Karpas-422 (cell line): ENCODE measurements at places on chromosomes 5 and 9.

- no peak for DNase-seq
Measured at GRCh38 chr5:160641405-160641804, 210.6 kb downstream of the ATP10B start.

DNA sequence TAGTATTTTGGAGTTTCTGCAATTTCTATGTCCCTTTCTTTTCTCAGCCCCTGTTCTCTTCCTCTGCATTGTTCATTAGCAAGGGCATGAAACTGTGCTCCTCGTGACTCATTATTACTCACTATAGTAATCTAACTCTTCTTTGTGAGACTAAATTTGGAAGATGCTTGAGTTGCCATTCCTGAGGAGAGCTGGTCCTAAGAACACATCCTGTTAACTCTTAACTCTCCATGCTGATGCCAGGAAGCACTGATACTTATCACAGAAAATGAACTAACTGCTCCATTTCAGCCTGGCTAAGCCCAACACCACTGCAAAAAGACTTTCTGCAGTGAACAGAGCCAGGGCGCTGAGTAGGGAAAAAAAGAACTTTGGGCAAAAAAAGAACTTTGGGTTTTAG, 10.6 kb upstream of the CSNK1A1 start:
- no peak for DNase-seq

- DNase-seq: no peak
Measured at GRCh38 chr5:135246923-135247795, 151.9 kb downstream of the MACROH2A1 start.

GRCh38 chr9:108478431-108479332, 377.1 kb downstream of the ACTL7B start:
- no peak for DNase-seq

- DNase-seq: no peak
Measured at GRCh38 chr5:15496886-15497285, 3.1 kb upstream of the FBXL7 start.

DNA sequence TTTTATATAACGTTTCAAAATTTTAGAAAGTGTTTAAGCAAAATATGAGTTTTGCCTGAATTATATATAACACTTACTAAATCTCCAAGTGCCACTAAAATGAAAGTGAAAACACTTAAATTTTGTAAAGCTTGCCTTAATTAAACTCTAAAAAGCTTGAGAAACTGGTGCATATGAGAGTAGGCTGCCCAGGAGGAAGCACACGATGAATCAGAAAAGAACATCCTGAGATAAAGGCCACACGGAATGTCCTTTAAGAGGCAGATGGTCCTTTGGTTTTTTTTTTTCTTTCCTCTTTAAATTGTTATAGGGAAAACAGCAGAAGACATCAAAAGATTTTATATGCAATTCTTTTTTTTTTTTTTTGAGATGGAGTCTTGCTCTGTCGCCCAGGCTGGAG, 60.3 kb downstream of the HABP4 start:
- no peak for DNase-seq

GRCh38 chr5:127907907-127908306, 175.7 kb upstream of the SLC12A2 start:
- peak; percentile 72 for DNase-seq

- DNase-seq: no peak
Measured at GRCh38 chr5:71943874-71944273, 163.4 kb upstream of the MAP1B start.

DNA sequence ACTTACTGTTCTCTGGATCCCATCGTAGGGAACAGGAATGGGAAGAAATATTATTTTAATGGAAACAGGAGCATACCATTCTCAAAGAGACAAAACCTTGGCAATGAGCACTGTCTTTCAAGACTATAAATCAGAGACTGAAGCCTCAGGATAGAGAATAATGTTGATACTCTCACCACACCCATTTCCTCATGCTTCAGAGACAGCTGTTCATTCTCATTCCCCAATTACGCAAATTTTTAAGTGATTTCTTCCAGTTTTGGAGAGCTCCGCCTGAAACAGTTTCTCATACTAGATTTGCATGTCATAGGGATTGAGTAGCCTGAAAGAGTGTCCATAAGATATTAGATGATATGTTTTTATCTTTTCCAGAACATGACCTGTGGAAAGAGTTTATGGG, 290.5 kb upstream of the RASA1 start:
- no peak for DNase-seq

DNA sequence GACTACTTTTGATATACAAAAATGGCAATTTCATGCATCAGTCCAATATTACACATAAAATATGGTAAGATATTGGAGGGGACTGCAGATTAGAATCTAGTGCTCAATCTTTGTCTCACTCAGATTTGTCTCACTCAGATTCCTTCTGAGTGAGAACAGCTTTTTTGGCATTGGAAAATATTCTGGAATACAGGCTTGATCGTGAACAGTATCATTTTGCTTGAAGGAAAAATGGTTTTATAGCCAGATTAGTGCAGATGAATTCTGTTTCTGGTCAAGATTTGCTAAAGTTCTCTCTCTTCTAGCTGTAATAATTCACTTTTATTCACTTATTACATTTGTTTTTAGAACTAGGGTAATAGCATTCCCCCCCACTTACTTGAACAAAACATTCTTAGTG, 51.2 kb downstream of the MAN2A1 start:
- no peak for DNase-seq

DNA sequence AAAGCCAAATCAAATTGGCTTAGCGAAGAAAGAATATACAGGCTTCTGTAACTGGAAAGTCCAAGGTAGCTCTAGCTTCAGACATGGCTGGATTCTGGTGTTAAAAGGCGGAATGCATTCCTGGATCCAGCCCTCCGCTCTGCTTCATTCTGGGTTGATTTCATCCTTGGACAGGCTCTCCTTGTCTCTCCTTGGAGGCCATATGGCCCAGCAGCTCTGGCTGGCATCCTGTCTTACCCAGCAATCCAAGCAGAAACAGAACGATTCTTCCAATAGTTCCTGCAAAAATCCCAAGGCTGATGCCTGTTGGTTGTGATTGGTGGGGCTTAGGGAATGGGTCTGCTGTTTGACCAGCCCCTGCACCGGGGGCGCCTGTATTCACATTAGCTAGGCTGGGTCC, 37.0 kb upstream of the SAP30L start:
- no peak for DNase-seq

DNA sequence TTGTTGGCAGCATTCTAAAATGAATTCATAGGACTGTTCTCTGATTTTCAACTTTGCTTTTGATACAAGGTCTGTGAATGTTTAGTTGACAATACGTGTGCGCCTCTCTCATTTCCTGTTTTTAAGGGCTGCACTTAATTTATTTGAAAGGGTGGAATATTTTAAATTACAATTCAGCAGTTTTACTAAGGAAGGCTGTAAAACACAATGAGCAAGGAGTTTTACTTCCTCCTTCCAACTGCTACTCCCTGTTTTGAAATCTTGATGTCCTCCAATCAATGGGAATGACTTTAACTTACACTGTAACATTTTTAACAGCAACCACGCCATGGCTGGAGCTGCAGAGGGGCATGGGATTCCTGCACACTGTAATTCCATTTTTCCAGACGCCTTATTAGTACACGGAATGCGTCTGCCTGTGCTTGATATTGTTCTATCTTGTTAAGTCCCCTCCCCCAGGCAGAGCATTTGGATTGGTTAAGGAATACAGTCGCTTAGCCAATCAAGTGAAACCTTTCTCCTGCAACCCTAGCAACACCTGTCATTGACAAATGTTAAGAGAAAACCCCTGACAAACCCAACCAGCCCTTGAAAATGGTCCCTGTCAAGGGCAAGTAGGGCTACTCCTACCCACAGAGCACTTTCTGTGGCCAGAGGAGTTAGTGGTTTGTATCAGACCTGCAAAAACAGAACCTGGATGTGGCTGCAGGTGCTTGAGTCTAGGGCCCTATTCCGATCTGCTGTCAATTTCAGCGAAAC, 12.5 kb upstream of the ZSWIM6 start:
- peak; percentile 76 for DNase-seq

DNA sequence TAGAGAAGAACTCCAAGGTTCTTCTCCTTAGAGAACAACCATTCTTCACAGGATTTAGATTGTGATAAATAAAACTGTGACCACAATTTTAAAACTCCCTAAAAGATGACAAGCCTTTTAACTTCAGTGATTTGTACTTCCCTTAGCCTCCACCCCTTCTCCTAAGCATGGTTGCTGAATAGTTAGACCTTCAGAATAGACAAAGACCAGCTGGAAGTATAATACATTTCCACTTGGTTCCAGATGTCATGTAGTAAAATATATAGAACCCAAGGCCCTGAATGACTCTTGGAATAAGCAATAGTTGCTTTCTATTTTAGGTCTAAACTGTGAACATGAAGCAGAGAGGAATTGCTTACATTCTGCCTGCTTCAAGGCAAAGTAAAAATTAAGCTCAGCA, 208.7 kb downstream of the ARRDC3 start:
- DNase-seq: no peak

GRCh38 chr5:76292620-76293322, 110.3 kb upstream of the IQGAP2 start:
- no peak for DNase-seq

DNA sequence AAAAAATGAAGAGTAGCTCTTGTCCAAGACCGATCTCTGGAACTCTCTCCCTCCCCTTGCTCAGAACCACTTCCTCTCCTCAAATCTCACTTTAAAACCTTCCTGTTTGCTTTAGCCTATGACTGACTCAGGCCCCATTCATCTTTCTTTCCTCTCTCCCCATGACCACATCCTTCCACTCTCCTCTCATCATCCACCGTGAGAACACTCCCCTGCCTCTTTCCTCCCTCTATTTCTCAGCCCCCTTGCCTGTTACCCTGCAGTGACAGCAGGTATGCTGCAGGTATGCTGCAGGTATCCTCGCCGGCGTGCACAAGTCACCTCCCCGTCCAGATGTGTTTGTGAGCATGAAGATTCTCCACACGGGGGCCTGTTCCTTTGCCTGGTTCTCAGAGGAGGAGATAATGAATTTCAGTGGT, 505.3 kb downstream of the CCDC171 start:
- DNase-seq: no peak

DNA sequence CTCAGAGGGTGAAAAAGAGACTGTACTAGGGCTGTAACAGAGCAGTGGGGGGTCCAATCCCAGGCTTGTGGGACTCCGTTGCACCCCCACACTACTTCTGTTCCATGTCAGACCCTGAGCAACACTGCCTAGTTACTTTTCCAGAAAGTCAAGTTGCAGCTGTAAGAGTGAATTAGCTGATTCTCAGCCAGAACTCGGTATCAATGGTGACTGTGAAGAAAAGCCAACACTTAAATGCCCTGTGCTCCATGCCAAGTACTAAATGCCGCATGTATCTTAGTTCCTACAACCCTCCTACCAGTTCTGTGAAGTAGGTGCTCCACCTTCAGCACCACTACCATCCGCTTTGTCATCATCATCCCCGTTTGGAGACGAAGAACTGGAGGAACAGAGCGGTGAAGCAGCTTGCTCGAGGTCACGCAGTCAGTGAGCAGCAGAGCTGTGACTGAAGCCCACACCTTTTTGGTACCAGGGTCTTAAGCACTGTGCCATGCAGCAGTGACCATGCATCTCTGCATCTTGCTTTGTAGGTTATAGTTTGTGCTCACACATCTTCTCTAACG, 64.3 kb downstream of the NSG2 start:
- DNase-seq: no peak

- DNase-seq: no peak
Measured at GRCh38 chr5:109693535-109694400, 4.0 kb downstream of the MAN2A1 start.

DNA sequence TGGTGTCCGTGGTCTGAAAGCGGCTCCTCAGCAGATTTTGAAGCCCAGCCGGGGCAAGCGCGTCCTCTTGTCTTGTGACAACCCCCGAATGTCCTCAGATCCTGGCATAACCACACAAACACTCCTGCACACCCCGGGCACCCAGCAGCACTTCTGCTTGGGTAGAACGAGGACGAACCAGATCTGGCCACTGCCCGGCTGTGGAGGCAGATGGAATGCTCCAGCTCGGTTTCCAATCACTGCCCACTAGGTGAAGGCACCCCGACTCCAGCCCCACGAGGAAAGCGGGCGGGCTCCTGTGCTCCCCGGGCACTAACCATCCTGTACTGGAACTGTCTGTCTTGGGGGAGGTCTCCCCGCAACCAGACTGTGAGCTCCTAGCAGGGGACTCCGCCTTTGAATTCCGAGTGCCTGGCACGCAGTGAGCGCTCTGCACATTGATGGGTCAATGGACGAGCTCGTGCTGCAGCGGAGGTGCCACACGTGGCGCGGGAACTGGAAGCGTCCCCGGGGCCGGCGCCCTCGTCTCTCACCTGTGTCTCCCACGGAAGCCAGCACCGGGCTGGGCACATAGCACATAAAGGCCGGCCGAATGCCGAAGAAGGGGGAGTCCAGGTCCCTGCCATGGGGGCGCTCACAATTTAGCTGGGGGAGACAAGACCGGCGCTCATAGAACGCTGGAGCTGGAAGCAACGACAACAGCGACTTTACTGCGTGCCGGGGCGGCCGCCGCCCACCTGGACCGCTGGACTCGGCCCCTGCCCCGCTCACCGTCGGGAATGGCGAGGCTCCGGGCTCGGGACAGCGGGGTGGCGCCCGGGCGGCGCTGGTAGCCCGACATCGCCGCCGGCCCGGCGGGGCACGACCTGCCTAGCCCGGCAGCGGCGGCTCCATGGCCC, 608 bp downstream of the ENTR1 start:
- DNase-seq: peak; percentile 74
